ENCODE measurements at places on chromosomes 2 and 18.

- no peak for DNase-seq
These were observed 284.1 kb downstream of the PID1 start for GRCh38 chr2:228986961-228987360.

DNA sequence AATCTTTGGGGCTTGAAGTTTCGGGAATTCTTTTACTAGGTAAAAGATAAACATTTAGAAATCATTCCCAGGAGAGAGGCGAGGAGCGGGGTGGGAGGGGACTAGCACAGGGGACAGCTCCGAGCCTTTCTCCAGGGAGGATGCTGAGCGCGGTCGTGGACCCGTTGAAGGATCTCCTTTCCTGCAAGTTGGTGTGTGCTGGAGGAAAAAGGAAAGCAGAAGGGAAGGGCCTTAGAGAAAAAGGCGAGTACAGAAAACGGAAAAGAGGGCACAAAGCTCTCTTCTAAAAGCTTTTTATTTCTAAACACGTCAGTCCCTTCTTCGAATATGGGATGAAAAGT, 640 bp downstream of the SLC39A6 start:
- no peak for DNase-seq

DNA sequence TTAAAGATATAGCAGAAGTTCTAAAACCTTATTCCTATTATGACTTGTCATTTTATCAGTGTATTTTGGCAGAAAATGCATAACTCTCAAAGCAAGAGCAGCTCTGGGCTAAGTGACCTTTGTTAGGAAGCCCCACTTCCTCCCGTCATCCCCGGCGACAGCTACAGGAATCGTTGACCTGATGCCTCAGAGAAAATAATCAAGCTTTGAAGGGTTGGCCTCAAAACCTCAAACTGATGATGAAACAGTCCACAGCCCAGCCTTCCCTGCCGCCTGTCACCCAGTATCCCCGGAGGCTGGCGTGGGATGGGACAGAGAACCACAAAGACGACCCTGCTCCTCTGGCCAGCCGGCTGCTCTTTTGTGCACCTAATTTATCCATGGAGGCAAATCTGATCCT, 65.3 kb downstream of the KCNF1 start:
- DNase-seq, result no peak

GRCh38 chr2:154194909-154195643, 323.4 kb downstream of the GALNT13 start:
- no peak for DNase-seq
